GM18507 (cell line): ENCODE measurements at places on chromosomes 12 and 14.

GRCh38 chr14:34502545-34503225 lies 36.8 kb downstream of the EAPP start:
- no peak for DNase-seq

GRCh38 chr12:27964123-27964522 lies 8.4 kb downstream of the PTHLH start:
- no peak for DNase-seq

DNA sequence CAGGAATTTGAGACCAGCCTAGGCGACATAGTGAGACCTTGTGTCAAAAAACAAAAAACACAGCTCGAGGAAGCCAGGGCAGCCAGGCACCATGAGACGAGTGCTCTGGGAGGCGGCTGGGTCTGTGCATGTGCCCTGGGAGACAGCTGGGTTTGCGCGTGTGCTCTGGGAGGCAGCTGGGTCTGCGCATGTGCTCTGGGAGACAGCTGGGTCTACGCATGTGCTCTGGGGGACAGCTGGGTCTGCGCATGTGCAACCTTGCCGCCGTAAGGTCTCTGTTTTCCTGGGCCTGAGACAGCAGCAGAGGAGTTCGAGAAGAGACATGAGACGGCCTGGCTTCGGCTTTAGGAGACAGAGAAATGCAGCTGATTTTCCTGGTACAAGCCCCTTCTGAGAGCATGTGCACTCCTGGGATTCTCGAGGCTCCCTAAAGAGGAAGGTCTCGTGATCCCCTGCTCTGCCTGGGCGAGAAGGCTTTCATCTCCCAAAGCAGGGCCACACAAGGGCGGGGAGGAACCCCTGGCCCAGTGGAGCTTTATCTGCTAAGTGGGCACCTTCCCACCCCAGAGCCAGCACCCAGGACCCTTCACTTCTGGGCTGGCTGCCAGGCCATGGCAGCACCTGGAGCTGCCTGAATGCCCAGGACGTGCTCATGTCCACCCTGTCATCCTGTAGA lies 3.5 kb upstream of the BDKRB1 start:
- DNase-seq, result no peak

DNA sequence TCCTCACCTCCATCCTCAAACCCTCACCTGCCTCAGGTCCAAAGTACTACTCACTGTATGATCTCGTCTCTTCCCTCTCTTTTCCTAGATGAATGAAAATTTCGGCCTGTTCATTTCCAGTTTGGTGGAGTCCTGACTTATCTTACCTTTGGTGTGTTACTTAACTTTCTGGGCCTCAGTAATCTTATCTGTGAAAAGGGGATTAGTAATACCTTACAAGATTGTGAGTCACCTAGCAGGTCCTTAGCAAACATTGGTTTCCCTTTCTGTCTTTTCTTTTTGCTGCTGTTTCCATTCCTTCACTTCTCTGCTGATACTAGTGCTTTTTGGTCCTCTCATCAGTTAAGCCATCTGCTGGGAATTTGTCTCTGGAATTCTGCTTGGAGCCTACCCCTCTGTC lies 52.8 kb downstream of the AKAP6 start:
- no peak for DNase-seq

GRCh38 chr12:29710104-29710503 lies 73.6 kb downstream of the TMTC1 start:
- no peak for DNase-seq

- DNase-seq, result no peak
Observed at GRCh38 chr12:108338915-108339657, at the start of gene CMKLR1. Gene CMKLR1 (minus strand): TSS chr12:108339311. CDS start chr12:108293591, 45,720 bp downstream.

- DNase-seq, result no peak
Observed at GRCh38 chr12:76921100-76921471, 42.3 kb upstream of the CSRP2 start.

DNA sequence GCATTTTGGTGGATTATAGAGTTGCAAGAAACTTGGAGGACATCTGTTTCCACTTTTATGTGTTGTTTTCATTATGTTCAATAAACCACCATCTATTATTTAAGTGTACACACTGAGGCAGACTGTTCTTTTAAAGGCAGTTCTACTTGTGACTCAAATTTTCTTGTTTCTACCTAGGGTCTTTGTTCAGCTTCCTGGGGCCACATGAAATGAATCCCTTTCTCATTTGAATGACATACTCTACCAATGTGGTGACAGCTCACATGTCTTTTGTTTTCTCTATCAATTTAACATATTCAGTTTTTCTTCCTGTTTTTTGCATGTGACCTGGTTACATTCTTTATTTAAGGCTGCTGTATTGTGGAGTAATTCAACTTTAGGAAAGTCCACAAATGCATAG lies 7.9 kb downstream of the SLC16A7 start:
- no peak for DNase-seq

GRCh38 chr12:26185532-26186320 lies 9.6 kb upstream of the SSPN start:
- DNase-seq, result no peak

GRCh38 chr12:27469176-27469736 lies 22.7 kb downstream of the SMCO2 start:
- DNase-seq, result no peak

- no peak for DNase-seq
Observed at GRCh38 chr14:68043752-68044151, 224.2 kb downstream of the RAD51B start.

DNA sequence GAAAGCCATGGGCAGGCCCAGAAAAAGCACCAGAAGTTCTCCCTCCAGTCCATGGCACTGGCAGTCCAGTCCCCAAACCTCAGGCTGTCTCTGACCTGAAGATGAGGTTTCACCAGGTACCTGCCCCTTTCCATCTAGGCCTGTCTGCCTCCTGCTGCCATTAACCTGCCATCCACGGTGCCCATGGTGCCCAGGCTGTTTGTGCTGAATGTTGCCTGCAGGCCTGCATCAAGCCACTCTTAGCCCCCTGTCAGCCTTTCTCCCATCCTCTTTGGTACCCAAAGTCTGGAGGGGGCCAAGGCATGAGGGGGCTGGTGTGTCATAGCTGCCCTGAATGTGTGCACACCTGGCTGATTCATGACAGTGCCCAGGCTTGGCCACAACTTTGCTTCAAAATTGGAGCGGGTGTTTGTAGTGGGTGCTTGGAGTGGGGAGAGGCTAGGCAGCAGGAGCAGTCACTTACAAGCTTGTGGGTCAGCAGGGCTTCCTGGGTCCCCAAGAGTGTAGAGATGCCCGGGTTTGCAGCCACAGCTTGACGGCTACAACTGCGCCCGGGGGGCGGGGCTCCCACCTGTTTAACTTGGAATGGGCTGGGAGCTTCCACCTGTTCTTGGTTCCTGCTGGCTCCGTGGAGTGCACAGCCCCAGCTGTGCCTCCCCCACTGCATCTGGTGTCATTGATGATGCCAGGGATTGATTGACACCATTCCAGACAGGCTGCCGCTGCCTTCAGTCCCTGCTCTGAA lies 88.5 kb downstream of the GPHN start:
- no peak for DNase-seq

DNA sequence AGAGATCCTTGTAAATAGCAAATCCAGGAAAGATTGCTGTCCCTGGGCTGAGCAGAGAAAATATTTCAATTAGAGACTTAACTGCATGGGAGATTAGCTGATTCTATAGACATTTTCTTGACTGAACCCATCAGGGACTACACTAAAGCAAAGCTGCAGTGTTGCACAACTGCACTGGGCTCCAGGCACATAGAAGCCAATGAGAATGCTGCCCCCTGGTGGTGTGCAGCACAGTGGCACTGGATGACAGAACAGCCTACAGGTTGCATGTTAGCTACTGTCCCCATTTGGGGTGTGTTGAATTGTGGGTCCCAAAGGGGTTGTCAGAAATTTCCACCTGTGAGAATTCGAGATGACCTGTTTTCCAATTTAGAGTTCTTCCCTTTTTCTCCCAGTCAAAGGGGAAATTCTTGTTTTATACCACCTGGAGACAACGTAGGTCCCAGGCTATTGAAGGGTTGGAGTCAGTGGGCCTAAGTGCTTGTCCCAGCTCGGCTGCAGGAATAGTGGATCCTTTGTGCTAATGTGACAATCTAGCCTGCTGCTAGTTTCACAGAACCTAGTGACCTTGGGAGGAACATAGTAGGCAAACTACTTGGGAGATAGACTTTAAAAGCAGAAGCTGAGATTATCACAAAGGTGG lies 114.7 kb downstream of the SLC8A3 start:
- peak; percentile 39 for DNase-seq

DNA sequence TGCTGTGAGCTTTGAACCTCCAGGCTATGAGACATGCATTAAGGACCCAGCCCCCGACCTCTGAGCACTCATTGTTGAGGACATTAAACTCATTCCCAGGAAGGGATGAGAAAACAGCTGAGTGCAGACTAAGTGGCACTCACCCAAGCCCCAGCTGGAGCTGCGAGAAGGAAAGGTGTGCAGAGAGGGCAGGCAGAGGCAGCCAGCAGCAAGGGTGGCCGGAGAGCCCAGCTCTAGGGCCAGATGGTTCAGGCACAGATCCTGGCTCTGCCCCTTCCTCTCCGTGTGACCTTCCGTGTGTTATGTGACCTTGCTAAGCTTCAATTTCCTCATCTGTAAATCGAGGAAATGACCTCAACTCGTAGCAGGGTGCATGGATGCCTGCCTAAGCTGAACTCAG lies 3.7 kb downstream of the TSPAN11 start:
- no peak for DNase-seq

- no peak for DNase-seq
Observed at GRCh38 chr12:916240-916639, 33.3 kb downstream of the RAD52 start.

GRCh38 chr14:96051642-96052540 lies 12.7 kb downstream of the C14orf132 start:
- peak; percentile 25 for DNase-seq

- no peak for DNase-seq
Observed at GRCh38 chr14:55448141-55448614, 7.8 kb upstream of the TBPL2 start.

- DNase-seq, result no peak
Observed at GRCh38 chr12:132266802-132267201, 62.6 kb downstream of the GALNT9 start.

DNA sequence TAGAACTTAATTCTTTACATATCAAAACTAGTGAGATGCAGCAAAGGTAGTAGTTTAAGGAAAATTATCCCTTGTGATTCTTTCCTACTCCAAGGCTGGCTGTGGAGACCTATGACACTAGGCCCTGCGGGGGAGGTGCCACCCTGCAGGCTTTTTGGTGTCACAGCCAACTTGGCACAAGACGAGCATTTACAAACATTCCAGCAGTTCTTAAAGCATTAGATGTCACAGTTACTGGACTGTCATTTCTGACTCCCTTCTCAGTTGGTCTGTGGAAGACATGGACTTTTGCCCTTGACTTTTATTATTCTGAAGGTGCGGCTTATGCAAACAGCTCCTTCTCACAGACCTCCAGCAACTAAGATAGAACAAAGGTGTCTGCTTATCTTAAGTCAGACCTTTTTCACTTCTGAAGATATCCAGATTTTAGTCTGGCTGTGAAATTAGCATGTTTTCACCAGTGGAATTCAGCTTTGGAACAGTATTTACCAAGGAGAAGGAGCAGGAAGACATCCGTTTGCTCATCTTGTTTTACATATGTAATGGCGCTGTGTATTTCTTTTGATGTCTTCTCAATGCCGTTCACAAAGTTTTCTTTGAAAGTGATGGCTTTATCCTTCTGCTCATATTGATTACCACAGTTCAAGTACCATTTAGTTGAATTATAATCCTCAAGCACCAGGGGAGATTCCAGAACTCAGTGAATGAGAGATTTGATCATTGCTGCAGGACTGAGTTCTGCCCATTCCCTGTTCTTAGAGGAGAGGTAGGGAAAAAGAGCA lies 17.9 kb downstream of the SRGAP1 start:
- DNase-seq, result no peak

GRCh38 chr14:98035396-98035795 lies 1236.6 kb downstream of the BCL11B start:
- DNase-seq, result no peak

DNA sequence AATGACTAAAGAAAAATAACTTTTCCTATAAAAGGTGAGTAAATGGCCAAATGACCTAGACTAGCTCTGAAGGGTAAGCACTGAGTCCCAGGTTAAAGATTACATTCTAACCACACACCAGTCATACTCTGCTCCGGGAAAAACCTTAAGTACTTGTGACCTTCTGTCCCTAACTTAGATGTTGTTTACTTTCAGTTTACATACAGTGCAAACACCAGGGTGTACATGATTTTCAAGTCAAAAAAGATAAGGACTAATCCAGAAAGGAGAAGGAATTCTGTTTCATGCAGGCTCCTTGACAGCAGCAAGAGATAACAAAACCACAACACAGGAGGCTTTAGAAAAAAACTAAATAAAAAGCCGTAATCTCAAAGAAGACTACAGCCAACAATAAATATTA lies 174.2 kb downstream of the PPM1H start:
- peak; percentile 22 for DNase-seq

- no peak for DNase-seq
Observed at GRCh38 chr12:116604178-116604895, 45.2 kb downstream of the MAP1LC3B2 start.

GRCh38 chr14:78297858-78298257 lies 127.7 kb downstream of the NRXN3 start:
- DNase-seq, result no peak

- DNase-seq, result no peak
Observed at GRCh38 chr12:113604666-113605065, 133.0 kb upstream of the LHX5 start.

DNA sequence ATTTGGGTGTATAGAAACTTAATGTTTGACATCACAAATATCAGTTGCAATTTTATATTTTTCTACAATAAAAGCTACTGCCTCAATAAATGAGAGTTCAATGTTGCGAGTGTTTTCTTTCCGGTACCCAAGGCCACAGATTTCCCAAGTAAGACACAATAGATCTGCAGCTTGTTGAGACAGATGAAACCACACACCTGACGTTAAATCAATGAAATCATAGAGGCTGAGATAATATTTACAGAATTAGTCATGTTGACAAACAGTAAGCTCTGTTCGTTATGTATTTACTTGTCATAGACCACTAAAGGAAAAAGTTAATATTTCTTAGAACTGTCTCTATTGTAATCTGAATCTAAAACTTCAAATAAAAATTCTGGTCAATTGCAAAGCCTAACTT lies 49.2 kb upstream of the PTHLH start:
- DNase-seq, result no peak

- DNase-seq, result peak; percentile 15
Observed at GRCh38 chr14:32560209-32560857, 231.2 kb downstream of the AKAP6 start.

DNA sequence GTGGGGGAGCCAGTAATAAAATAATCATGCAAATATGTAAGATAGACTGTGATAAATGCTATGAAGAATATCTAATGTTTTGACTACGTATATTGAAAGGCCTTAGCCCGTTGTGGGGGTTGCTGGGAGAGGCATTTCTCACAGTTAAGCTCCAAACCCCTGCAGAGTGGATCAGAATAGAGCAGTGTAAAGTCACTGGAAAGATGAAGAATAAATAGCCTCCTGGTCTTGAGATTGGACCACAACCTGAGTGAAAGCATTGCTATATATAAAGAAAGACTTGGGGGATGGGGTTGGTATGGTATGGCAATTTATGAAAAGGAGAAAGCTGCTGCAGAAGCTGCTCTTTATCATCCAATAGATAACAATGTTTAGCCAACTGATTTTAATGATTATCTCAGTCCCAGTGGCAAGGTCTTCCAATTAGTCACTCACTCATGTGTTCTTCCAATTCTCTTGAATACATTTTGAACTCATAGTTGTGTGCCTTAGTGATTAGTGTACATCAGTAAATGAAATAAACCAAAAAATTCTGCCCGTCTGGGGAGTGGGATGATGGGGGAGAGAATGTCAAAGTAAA lies 10.2 kb downstream of the PLEKHA5 start:
- no peak for DNase-seq
